Left lung (tissue), 14 donors: ENCODE measurements at places on chromosomes 5 and 9. TPM values are rescaled to one million over a fixed set of nuclear protein-coding genes. Genes with fewer than 3 reads are reported as not detected.

DNA sequence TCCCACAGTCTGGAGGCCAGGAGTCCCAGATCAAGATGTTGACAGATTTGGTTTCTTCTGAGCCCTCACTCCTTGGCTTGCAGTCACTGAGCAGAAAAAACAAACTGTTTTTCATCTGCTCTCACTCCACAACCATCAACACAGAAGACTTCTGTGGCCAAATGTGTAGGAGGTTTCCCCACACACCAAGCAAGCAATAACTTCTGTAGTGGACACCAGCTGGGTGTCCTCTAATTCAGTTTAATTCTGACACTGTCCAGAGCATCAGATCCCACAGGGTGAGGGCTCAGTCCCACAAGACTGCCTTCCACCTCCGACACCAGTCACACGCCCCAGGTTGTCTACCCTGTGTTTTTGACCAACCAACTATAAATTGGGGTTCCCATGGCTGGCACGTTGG, 209.9 kb downstream of the AOPEP start:
- DNase-seq = no peak

DNA sequence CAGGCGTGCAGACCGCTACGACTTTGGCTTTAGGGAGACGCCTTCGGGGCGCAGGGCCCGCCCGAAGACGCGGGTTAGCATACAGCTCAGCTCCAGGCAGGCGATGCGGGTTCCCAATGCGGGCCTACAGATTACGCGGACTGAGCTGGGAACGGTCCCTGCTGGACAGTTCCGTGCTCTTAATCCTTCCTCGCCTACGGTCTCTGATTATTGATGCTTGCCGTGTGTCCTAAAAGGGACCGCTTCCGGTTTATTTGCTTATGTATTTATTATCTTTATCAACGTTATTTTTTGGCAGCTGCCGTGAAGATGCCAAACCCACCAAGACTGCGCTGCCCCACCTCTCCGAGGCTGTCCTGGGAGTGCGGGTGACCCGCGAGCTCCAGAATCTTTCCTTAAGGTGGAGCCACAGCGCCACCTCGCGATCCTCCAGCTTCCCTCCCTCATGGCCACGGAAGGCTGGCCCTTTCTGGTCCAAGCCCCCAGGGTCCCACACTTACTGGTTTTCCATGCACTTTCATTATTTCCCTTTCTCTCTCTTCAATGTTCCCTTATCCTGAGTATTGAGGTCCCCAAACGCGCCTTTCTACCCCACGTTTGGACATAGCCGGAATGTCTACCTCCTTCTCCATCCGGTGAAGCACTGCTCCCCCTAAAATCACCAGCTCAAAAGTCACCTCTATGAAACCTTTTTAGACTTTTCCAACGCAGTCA, 7.0 kb upstream of the EBF1 start:
- peak; percentile 68 for DNase-seq

DNA sequence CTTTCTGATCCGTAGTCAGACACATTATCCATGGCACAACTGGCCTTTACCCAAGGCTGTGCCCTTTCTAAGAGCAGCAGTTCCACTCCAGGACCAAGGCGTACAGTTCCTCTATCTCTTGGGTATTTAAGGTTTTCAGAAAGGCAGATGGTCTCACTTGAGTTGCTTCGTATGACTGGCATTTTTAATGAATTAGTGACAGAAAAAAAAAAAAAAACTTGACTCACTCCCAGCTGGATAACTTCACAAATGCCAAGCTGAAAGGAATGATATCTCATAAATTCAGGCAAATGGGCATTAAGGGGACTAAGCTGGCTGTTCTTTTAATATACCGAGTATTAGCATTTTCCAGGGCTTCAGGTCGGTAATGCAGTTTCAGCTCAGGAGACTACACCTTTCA, 60.7 kb downstream of the SLC24A2 start:
- no peak for DNase-seq

- no peak for DNase-seq
Observed at GRCh38 chr9:101200852-101201251, 172.3 kb downstream of the PLPPR1 start.

DNA sequence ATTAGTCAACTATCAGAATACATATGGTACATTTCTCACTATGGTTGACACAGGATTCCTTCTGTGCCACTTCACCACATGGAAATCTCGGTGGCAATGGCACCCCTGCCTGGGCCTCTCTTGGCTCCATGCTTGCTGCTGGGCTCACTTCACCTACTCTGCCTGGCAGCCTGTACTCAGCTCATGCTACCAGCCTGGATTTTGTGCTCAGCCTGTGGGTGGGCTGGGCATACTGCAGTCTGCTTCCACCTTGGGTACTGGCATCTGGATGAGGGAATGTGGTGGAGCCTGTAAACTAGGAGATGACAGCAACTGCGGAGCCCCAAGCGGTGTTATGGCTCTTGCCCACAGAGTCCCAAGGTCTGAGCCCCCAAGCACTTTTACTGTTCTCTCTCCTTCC, 604.1 kb downstream of the MTRR start:
- DNase-seq = no peak

DNA sequence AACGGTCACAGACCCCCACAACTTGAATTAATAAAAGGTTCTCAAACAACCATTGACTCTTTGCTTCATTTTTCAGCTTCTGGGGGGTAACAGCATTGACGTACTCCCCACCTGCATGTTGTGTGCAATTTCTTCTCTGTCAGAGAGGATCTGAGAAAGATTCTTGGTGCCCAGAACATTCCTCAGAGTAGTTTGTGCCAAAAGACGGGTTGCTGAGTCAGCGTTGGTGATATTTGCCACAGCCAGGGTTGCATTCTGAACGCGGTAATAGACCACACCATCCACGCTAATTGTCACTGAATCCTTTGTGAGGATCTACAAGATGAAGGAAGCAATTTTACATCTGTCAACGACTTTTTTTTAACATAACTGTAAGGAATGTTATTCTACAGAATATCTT, 21.0 kb downstream of the STOM start:
- DNase-seq = no peak

- no peak for DNase-seq
Observed at GRCh38 chr9:68488126-68488525, 52.6 kb downstream of the TMEM252 start.

The CACNA1B gene
- total RNA-seq = not detected

The LPCAT1 gene
- total RNA-seq = 458 TPM

The ZDHHC11B gene
- total RNA-seq = 26.4 TPM

The NMUR2 gene
- total RNA-seq = 1.3 TPM

The PPP2R2B gene
- 0.70 TPM for total RNA-seq
